ENCODE measurements at places on chromosomes 13 and 19.

DNA sequence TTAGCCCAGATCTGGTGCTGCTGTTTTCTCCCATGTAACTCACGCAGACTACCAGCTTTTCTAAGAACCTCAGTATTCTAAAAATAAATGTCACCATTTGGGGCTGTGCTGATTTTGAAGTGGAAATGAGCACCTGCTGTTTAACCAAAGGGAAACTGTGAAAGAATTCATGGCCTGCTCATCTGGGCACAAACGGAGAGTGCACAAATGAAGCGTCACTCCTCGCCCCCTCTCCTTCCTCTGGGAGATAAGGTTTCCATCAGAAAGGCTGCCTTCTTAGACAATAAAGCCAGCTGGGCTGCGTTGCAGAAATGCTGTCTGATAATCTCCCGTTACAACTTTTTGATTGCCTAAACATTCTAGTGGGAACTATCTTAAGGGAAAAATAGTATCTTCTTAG lies 73.7 kb upstream of the SLC15A1 start:
- no peak for DNase-seq

- no peak for DNase-seq
Observed at GRCh38 chr13:43783820-43784219, 3.0 kb downstream of the ENOX1 start.

DNA sequence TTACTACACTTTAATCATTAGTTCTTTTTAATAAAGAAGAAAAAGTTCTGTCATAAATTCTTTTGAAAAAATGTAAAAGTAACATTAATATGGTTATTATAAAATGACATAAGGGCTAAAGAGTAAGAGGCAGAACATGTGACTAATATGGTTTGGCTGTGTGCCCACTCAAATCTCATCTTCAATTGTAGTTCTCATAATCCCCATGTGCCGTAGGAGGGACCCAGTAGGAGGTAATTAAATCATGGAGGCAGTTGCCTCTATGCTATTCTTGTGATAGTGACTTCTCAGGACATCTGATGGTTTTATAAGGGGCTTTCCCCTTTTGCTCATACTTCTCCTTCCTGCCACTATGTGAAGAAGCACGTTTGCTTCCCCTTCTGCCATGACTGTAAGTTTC lies 104.5 kb downstream of the UGGT2 start:
- no peak for DNase-seq

GRCh38 chr13:66009241-66009640 lies 1220.9 kb downstream of the PCDH9 start:
- no peak for DNase-seq

GRCh38 chr13:99548448-99548847 lies 47.2 kb downstream of the TM9SF2 start:
- DNase-seq = no peak

DNA sequence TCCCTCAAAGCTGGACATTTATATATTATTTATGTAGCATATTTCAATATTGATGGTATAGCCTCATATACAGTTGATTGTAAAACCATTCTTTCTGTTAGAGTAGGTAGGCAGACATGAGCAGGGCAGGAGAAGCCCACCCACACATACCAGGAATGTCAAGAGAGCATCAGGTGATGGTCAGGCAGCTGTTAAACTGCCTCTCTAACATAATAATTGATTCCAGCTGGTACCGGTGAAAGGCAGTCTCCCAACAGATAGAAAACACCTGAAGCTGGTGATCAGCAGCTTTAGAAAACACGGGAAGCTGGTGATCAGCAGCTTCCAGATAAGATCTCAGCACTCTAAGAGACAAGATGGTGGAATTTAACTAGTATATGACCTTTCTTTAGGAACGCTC lies 132.9 kb downstream of the SLITRK6 start:
- DNase-seq = no peak

DNA sequence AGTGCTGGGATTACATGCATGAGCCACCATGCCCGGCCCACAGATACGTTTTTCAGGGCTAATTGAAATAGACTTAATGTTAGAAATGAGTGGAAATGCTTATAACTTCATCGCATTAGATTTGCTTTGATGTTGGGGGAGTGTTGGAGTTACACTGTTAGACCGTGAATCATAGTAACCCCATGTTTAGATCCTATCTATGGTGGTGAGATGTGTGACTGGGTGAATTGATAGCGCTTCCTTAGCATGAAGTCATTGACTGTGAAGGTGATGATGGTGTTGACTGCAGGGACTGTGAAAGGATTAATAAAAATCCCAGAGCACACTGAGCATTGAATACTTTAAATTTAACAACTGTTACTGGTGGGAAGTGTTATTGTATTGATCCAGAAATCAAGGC lies 1.7 kb downstream of the ZNF264 start:
- no peak for DNase-seq

- no peak for DNase-seq
Observed at GRCh38 chr19:11418549-11419506, at the start of gene RGL3. TSS of gene RGL3 (minus strand) at chr19:11419314. CDS start at chr19:11419278, 36 bp downstream.

DNA sequence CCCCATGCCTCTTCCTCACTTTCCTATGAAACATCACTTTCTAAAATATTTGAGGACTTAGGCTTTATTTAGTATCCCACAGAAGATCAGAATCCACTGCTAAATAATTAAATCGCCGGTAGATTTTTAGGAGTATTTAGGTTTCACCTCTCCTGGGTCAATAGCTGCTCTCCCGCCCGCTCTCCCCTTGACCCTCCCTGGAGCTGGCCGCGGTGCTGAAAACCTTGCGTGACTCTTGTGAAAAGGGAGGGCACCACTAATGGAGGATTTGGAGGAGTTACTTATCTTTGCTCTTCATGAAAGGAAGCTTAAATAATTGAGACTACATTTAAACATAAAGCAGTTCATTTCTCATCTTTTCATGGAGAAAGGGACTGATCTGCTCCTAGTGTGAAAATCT lies 14.1 kb downstream of the POU4F1 start:
- DNase-seq = no peak

DNA sequence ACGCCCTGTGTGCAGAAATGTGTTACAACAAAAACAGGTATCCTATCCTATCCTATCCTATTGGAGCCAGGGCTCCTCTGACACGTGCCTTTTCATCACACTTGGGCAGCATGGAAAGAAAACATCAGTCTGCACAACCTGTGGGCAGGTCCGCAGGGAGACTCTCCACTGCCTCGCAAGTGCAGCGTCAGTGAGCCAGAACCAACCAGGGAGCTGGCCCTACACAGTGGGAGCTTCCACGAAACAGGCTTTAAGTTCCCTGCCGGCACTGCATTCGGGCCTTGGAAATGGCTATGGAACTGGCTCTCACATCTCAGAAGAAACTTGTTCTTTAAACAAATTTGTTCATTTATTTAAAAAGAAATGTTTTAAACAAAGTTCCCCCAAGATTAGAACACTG lies 49.5 kb downstream of the SLC7A1 start:
- DNase-seq = no peak

- DNase-seq = no peak
Observed at GRCh38 chr19:13604902-13605586, 98.8 kb upstream of the CACNA1A start.

DNA sequence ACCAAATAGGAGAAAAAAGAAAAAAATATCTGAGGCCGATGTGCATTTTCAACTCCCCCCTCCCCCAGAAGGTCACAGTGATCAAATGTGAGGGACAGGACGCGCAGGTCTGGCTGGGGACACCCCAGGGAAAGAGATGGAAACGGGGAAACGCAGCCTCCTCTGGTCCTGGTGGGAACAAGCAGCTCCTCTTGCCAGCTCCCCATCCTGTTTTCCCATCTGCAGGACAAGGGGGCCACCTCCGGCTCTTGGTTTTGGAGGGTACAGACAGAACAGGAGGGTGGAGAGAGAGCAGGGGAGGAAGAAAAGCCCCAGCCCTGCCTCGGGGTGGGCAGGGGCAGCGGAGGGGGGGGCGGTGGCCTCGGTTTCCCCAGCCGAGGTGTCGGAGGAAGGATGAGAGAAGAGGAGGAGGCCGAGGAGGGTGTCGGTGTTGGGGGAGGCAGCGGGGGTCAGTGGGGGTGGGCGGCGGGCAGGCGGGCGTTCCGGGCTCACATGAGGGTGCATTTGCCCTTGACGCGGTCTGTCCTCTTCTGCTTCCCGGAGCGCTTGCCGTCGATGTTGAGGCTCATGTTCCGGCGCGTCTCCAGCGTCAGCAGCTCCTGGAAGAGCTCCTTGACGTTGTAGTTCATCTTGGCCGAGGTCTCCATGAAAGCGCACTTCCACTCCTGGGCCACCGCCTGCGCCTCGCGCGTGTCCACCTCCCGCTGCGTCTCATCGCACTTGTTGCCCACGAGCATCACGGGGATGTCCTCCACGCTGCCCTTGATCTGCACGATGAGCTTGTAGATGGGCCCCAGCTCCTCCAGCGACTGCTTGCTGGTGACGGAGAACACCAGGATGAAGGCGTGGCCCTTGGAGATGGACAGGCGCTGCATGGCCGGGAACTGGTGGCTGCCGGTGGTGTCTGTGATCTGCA lies 4.2 kb downstream of the DIRAS1 start:
- no peak for DNase-seq

DNA sequence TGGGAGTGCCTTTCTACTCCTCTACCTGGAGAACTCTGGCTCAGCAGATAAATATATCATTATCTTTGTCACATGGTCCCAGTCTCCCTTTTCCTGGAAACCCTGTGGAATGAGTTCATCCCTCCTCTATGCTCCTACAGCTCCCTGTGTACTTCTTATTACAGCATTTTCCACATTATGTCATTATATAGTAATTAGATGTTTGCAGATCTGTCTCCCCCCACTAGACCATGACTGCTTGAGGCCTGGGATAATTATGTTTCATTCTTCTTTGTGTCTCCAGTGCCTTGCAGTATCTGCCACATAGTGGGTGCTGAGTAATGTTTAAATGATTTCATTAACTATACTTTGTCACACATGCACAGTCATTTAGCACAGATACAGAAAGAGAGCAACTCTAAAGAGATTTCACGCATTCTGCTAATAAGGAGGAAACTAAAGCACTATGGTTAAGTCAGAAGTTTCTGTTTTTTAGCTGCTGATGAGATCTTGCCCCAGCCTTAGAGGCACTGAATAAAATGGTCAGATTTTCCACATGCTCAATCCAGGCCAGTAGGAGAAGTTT lies 66.1 kb upstream of the DIAPH3 start:
- DNase-seq = peak; percentile 16

DNA sequence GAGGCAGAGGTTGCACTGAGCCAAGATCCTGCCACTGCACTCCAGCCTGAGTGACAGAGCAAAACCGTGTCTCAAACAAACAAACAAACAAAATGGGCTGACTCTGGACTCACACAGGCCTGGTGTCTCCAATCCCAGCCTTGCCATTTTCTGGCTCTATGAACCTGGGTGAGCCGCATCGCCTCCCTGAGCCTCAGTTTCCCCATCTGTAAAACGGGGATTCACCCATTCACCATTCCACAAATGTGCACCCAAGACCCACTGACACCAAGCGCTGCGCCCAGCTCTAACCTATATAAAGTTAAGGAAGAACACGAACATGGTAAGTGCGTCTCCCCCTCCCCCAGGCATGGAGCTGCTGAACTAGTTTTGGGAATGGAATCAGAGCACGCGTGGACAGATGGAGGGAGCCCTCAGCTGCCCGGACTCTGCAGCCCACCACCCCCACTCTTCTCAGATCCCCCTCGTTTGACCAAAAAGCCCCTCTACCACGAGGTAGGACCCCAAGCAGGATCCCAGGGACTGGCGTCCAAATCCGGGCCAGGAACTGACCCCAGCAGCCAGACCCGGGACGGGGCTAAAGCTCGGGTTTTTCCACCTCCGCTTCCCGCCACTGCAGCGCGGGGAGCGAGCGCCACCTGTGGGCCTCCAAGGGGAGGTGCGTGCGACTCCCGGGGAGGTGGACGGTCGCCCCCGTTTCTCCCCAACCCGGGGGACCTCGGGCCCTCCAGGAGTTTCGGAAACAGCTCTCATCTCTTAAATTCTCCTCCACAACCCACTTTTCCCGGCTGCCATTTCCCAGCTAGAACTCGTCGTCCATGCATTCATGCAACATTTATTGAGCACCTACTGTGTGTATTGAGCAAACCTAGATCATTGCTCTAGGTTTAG lies 33.0 kb upstream of the ADGRE5 start:
- no peak for DNase-seq

DNA sequence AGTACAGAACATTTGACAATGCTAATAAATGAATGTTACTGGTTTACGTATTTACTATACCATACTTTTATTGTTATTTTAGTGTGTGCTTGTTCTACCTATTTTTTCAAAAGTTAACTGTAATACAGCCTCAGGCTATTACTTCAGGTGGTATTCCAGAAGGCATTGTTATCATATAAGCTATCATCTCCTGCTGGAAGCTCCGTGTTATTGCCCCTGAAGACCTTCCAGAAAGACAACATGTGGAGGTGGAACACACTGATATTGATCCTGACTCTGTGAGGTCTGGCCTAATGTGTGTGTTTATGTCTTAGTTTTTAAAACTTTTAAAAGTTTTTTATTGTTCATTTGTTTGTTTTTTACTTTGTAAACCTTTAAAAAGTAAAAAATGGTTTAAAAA lies 509.8 kb upstream of the SPRY2 start:
- no peak for DNase-seq

DNA sequence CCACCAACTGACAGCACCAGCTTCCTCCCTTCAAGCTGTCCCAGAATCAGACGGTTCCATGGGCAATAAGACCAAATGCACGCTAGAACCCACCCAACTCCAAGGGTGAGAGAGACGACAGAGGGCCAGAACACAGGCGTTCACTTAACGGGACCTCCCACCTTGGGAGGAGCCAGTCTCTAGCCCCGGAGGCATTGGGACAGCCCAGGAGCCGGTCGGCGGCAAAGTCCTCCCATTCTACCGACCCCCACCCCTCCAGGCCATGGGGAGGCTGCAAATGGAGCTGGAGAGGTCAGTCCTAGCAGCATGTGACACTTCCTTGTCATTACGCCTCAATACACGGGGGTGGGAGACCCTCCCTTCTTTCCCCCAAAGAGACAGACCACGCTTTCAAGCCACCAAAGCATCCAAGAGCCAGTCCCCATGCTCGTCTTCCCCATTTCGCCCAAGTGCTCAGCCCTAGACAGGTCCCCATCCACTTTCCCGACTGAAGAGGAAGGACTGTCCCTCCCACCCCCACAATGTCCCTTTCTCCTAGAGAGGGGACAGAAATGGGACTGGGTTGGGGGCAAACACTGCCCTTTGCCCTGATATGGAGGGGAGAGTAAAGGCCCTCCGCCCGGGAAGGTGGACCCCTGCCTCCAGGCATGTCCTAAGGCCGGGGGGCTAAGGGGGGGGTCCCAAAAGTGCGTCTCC lies 964 bp downstream of the KHSRP start:
- DNase-seq = no peak

Measured in retinal pigment epithelial cell (primary cell).